ENCODE measurements at places on chromosomes 2 and 18.

DNA sequence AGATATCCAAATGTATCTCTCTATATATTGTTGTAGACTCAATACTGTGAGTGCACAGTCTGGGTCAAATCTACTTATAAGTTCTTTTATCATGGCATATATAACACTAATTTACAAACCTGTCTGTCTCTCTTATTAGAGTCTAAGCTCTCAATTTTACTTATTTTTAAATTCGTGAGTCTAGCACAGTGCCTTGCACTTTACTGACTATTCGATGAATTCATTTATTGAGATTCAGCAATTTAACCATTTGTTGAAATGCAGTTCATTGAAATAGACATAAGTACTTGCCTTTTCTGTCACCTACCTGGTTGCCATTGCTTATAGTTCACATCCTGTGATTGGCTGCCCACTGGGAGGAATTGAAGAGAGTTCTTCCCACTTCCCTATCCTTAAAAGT is 10.3 kb upstream of the ALS2 start:
- no peak for DNase-seq

- no peak for DNase-seq
Observed at GRCh38 chr18:37481072-37481471, 84.5 kb downstream of the CELF4 start.

GRCh38 chr2:136281281-136282114 is 163.5 kb upstream of the CXCR4 start:
- DNase-seq = peak; percentile 13

GRCh38 chr2:60629305-60629662 is 75.8 kb upstream of the BCL11A start:
- no peak for DNase-seq

- DNase-seq = no peak
Observed at GRCh38 chr2:222709191-222709891, 37.9 kb downstream of the MOGAT1 start.

GRCh38 chr18:44341759-44342158 is 338.9 kb upstream of the SETBP1 start:
- DNase-seq = no peak

GRCh38 chr2:109282865-109283264 is 153.9 kb downstream of the SH3RF3 start:
- DNase-seq = no peak

- DNase-seq = no peak
Observed at GRCh38 chr2:38030635-38031355, 45.2 kb downstream of the CYP1B1 start.

- no peak for DNase-seq
Observed at GRCh38 chr2:208062113-208062512, 36.8 kb upstream of the PLEKHM3 start.

DNA sequence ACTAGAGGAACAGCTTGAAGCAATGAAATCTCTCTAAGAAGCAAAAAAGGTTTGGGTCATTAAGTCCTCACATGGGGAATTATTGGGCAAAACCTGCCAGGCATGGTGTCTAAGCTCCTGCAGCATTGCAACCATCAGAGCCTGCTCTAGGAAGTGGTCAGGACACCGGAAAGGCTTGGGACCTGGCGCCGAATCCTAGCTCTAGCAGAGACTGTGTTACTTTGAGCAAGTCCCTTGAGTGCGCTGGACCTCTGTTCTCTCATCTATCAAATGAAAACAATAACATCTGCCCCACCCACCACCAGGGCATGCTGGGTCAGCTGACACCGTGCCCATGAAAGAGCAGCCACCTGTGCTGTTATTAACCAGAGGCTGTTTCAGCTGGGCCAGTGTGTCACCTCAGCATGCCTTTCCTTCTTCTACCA is 6.3 kb downstream of the TMEM127 start:
- DNase-seq = no peak

DNA sequence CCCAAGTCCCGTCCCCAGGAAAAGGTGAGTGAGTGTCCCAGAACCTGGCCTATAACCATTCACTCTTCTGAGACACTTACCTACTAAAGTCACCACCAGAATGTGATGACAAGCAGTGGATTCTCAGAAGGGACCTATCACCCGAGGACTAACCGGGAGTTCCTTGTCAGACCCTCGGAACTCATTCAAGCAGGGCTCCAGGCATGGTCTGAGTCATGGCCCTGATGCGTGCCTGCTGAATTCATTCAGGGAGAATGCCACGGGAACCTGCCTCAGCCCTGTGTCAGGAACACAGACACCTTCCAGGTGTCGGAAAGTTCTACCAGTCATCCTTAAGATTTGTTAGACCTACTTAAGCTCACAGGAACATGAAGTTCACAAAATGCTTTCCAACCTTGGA is 29.8 kb downstream of the ALPK2 start:
- no peak for DNase-seq

GRCh38 chr2:143551971-143552650 is 422.9 kb downstream of the ARHGAP15 start:
- DNase-seq = no peak

DNA sequence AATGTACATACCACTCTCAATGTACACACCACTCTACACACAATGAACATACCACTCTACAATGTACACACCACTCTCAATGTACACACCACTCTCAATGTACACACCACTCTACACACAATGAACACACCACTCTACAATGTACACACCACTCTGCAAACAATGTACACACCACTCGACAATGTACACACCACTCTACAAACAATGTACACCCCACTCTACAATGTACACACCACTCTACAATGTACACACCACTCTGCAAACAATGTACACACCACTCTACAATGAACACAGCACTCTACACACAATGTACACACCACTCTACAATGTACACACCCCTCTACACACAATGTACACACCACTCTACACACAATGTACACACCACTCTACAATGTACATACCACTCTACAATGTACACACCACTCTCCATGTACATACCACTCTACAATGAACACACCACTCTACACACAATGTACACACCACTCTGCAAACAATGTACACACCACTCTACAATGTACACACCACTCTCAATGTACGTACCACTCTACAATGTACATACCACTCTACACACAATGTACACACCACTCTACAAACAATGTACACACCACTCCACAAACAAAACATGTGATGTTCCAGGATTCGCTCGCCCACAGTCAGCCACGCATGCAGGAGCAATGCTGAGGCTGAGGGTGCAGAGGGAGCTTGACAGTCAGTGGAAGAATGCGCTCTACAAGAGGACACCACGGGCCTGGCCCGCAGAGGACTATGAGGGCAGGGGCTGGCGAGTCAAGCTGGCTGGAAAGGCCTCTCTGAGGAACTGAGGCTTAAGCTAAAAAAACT is 118.2 kb downstream of the HDAC4 start:
- DNase-seq = no peak

DNA sequence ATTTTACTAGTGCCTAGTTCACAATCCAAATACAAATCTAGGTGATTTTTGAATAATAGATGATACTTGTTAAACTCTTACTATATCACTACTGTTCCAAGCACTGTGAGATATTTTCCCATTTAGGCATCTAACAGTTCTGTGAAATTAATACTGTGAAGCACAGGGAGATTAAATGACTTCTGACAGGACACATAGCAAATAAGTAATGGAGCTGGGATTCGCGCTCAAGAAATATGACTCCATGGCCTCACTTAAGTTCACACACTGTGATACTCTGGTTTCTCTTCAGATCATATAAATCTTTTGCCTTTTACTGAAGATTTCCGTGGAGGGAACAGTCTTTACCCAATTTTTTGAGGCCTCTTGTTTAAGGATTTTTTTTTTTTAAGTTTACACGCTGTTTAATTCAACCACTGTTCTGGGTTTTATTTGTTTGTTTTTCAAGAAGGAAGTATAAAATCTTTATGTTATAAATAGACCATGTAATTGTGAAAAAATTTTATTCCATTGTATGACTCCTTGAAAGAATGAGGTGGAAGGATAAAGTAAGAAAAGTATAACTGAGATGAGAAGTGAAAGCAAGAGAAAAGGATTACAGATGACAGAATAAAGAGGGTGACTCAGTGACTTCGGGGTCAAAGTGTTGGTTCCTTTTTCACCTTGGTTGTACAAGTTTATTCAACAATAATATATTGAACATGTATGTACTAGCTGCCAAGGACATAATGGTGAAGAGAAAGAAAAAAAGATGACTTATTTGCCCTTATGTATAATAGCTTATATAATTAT is 30.2 kb downstream of the RBM45 start:
- DNase-seq = no peak

GRCh38 chr2:119111115-119111975 is 47.2 kb downstream of the C1QL2 start:
- no peak for DNase-seq

GRCh38 chr2:99818842-99819241 is 323.5 kb downstream of the AFF3 start:
- no peak for DNase-seq

DNA sequence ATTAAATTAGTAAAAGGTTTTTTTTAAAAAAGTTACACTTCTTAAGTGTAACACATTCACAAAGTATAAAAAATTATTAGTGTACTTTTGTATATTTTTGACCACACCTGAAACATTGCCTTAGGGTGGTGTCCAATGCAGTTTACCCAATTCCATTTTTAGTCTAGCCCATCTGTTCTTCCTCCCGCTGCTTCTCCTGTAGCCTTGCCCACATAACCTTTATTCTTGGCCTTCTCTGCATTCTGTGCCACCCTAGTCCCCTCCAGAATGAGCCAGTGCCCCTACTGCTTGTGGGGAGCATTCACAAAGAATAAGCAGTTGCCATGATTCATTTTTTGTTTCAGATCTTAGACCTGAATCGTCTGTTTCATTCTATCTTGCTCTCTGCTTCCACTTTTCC is 78.4 kb upstream of the MYT1L start:
- DNase-seq = no peak

- DNase-seq = no peak
Observed at GRCh38 chr18:27363872-27364271, 178.8 kb upstream of the CHST9 start.

DNA sequence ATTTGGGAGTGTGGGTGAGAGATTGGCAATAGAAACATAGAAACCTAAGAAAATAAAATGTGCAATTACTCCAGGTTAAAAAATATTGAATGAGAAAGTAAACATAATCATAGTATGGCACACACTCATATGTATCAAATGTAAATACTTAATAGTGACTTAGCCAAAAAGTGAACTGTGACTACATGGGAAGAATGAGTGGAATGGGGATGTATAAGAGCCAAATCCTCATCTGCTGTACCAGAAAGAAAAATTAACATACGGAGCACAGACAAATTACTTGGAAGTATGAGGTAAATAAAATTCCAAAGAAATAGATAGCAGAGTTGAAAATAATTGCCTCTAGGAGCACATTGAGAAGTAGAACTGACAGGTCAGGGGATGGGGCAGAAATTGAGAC is 4.0 kb downstream of the FLACC1 start:
- no peak for DNase-seq

GRCh38 chr2:178420463-178420999 is 30.4 kb downstream of the PRKRA start:
- no peak for DNase-seq

- DNase-seq = no peak
Observed at GRCh38 chr2:101930847-101931246, 60.9 kb upstream of the IL1R2 start.

DNA sequence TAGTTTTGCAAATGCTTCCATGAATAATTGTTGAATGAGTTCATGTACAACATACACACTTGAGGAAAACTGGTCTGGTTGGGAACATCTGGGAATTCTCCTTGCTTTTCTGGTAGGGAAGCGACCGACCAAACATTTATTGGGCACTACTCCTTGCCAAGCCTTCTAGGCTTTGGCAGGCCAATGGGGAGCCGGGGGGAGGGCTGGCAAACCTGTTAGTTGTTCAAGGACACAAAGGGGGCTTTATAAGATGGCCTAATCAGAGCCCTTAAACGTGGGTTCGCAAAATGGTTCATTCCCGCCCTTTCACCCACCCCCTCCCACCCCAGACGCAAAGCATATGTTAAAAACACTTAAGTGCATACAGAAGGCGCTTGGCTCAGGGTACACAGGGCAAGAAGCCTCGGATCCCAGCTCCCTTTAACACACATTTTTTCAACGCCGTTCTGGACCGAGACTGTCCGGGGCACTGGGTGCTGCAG is 844 bp upstream of the VSNL1 start:
- no peak for DNase-seq

GRCh38 chr18:75070625-75071483 is 138.1 kb downstream of the PTGR3 start:
- DNase-seq = peak; percentile 53

DNA sequence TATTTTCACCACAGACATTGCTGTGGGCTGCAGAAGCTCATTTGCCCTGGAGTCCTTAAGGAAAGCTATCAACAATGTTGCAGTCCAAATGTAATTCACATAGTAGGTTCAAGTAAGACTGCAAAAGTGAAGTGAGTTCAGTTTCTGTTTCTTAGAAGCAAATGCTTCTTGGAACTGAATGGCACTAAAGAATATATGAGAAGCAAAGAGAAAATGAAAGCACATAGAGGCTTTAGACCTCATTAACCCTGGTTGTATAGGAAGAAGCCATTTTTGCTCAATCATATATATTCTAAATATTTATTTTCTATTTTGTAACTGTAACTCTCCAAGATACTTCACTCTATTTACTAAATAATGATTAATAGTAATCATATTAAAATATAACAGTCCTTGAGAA is 292.0 kb downstream of the ZNF804A start:
- no peak for DNase-seq

- no peak for DNase-seq
Observed at GRCh38 chr2:148982282-148982681, 56.2 kb upstream of the LYPD6B start.

GRCh38 chr2:163626208-163626607 is 109.6 kb downstream of the FIGN start:
- DNase-seq = no peak

DNA sequence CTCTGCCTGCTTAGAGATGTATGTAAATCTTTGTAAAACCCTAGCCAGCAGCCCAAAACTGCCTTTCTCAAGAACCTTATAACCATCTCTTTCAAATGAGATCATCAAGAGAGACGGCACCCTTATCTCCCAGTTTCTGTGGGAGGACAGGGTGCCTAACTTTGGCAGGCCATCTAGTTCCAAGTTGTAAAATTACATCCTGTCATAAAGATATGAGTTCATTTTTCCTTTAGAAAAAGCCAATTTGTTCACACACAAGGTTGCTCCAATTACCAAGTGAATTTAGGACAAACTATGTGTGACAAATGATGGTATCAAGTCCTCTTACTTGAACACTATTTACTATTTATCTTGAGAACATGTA is 65.3 kb downstream of the MEMO1 start:
- DNase-seq = no peak

DNA sequence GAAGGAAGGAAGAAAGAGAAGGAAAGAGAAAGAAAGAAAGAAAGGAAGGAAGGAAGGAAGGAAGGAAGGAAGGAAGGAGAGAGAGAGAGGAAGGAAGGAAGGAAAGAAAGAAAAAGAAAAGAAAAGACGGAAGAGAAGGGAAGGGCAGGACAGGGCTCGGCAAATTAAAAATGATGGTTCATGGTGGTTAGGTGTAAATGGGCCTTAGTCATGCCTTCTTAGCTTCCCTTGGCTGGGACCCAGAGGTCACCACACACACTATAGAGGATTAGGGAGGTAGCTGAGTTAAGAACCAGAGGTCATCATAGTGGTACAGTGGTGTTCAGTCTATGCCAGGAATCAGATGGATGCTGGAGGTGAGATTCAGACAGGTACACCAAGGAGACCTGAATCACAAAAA is 9.3 kb upstream of the ATL2 start:
- no peak for DNase-seq

GRCh38 chr18:71134122-71134521 is 845.3 kb downstream of the SOCS6 start:
- DNase-seq = no peak

Measured in stimulated activated CD8-positive, alpha-beta memory T cell treated with anti-CD3 and anti-CD28 coated beads, Interleukin-4, amount 100 ng/mL, for 4 hours (primary cell).